ENCODE measurements at places on chromosomes 1 and 21.

GRCh38 chr1:60865166-60865565 is 217.2 kb upstream of the NFIA start:
- no peak for DNase-seq

DNA sequence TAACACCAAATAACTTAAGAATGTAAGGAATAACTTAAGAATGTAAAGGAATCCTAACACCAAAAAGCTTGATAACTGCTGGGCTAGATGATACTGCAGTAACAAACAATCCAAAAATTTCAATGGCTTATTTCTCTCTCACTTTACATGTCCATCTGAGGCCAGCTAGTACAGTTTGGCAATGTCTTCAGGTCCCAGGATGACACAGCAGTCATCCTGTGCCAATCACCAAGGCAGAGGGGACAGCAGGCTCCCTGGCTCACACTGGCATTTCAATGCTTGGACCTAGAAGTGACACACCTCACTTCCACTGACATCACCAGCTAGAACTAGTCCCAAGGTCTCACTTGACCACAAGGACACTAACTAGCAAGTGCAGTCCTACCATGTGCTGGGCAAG is 15.3 kb downstream of the DNAJC11 start:
- DNase-seq: no peak

DNA sequence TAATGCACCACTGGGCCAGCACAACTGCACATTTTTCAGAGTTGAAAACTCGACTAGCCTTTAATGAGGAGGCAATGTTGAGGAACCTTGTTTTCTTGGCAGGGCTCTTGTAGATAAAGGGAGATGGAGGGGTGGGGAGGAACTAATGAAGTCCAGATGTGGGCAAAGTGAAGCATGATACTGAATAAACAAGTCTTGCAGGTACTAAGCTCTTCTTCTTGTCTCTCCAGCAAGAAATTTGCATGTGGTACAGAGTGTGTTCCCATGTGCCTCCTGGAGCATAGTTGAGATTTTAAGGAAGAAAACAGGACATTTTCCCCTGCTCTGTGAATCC is 47.0 kb downstream of the PLPP3 start:
- DNase-seq: no peak

DNA sequence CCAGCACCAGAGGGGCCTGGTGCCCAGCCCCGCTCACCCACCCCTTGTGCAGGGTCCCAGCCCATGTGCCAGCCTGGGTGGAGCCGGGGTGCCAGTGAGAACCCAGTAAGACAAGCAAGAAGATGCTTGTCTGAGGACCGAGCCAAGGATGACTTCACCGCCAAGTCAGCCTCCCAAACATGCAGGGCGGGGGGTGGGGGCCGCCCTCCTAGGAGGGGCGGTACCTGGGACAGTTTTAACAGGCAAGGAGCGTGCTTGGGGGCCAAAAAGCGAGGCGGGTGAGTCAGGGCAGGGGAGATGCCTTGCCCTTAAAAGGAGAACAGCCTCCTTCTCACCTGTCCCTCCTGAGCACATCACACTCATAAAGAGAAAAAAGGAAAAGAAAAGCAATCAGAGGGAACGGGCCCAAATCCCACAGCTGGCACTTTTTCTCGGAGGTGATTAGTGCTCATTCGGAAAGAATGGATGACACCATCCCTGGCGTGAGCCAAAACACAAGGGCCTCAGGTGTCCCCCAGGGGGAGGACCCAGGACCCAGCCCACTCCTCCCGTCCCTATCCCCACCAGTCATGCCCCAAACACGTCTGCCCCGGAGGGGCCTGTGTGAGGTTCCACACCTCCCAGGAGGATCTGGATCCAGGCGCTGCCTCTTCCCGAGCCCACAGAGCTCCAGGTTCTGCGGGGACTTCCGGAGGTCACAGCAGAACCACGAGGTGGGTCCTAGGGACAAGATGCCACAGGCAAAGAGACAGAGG is 77.6 kb upstream of the IFFO2 start:
- no peak for DNase-seq

DNA sequence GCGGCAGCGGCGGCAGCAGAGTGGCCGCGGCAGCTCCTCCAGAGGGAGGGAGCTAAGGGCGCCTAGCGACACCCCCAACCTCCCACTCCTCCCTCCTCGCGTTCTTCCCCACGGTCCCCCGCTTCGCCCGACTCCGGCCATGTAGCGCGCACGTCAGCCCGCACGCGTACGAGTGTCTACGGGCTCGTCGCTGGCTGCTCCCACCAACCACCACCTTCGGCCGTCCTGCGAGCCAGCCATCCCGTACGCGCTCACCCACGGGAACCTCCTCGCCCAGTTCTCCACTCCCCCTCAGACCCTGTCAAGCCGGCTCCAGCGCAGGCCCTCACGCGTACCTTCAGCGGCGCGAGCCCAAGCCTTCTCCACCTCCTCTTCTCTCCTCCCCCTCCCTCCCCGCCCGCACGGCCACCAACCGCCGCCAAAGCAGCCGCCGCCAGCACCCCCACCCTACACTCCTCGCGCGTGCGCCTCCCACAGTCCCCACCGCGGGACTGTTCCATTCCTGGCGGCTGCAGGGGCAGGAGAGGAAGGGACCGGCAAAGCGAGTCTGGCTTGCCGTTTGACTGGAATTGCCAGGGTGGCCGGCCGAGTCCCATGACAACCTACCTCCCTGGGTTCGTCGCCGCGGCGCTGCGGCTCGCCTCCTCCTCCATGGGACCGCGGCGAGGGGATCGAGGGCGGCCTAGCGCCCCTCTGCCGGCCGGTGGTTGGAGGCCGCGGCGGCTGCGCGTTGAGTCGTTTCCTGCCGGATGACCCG is at the start of gene YY1AP1:
Gene YY1AP1 (minus strand): TSS at position 451 of the 757 bp plus-strand sequence. CDS start 8,338 bp downstream, outside the sequence.
- peak; percentile 70 for DNase-seq

DNA sequence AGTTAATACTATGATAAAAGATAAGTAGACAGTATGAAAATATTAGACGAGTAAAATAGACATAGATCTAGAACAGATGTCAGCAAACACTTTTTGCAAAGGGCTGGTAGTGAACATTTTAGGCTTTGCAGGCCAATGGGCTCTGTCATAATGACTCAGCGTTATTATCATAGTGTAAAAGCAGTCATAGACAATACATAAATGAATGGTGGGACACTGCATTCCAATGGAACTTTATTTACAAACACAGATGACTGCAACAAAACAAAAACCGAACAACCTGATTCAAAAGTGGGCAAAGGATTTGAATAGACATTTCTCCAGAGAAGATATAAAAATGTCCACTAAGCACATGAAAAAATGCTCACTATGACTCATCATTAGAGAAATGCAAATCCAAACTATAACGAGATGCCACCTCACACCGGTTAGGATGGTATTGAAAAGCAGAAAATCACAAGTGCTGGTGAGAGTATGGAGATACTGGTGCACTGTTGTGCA is 7.3 kb downstream of the GSTM5 start:
- no peak for DNase-seq

- DNase-seq: no peak
Measured at GRCh38 chr1:214513394-214513793, 38.0 kb downstream of the PTPN14 start.

GRCh38 chr1:5369223-5369622 is 623.0 kb downstream of the NPHP4 start:
- DNase-seq: no peak

DNA sequence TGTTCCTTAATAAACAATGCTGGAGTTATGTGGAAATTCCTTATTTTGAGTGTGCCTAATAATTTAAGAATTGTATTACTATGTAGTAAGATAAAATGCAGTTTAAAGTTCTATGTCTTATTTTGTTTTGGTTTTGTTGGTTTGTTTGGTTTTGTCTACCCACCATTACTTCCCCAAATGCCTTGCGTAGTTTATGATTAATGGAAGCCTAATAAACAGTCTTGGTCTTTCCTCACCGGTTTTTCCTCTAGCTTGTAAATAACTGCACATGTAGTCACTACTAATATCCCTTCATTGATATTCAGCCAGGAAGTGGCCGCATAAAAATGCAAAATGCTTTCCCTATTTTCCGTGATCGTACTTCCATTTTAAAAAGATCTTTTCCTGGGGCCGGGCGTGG is 2.9 kb downstream of the SDCCAG8 start:
- DNase-seq: no peak

DNA sequence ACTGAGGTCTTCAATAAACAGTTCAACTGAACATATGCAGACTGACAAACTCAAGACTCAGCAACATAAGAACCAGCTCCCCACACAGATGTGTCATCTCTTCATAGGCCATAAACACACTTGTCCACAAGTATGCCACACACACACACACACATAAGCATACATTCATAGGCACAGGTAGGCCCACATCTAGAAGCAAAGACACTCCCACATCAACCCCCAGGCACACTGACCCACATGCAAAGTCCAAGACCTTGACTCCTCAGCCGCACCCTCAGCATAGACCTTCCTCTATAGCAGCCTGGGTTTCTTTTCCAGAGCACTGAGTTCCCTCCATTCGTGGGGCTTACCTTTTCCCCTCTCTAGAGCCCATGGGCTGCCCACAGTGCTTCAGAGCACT is 1.4 kb downstream of the LAD1 start:
- no peak for DNase-seq

DNA sequence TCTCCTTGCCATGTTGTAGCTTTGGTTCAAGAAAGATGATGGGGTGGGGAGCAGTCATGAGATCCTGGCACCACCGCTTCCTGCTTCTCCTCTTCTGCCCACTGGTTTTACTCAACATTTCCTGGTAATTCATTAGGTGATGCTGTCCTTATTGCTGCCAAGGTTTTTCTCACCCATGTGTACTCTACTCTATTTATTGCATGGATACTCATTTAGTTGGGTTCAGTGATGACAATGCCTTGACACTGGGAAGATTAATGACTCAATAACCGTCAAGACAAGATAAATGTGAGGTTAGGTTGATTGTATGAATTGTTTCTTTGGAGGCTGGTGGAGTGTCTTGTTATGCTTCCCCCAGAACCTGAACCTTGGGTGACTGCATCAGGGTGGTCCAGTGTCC is 484.2 kb downstream of the SIPA1L2 start:
- no peak for DNase-seq

- no peak for DNase-seq
Measured at GRCh38 chr1:27658951-27659496, 13.0 kb downstream of the IFI6 start.

DNA sequence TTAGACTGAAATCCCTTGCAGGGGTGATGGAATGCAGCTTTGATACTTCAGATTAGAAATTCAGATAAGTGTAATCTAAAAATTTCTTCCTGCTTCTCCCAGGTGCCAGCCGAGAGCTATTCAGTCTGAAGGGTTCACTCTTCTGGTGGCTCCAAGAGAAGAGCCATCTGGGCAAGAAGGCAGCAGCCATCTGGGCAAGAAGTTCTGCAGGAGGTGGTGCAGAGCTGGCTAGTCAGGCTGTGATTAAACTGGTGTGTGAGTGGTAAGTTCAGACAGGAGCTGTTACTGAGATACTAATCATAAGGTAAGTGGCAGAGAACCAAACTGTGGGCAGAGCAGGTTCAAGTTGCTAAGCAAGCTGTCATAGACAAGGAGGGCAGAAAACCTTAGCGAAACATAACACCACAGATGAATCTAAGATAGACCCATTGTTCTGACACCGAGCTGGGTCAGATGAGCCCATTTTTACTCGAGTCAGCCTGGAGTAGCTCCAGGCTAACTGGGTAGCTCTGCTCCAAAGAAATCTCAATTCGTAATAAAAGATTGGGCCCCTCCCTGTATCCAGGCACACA is 14.4 kb upstream of the TP53BP2 start:
- DNase-seq: peak; percentile 71

- DNase-seq: no peak
Measured at GRCh38 chr1:8870103-8870502, 8.4 kb downstream of the ENO1 start.

- DNase-seq: no peak
Measured at GRCh38 chr1:67170751-67171573, 4.7 kb downstream of the IL23R start.
